Activated T-helper 2 cell treated with anti-CD3 and anti-CD28 coated beads, Interferon-gamma antibody, Interleukin-2, Interleukin-4, amounts not matched to agents 10 μg/mL and 5 μg/mL and 100 μg/mL, durations not matched to agents 14 hours and 24 hours and 36 hours (primary cell): ENCODE measurements at places on chromosomes 13 and 19. TPM values are rescaled to one million over a fixed set of nuclear protein-coding genes. Genes with fewer than 3 reads are reported as not detected.

DNA sequence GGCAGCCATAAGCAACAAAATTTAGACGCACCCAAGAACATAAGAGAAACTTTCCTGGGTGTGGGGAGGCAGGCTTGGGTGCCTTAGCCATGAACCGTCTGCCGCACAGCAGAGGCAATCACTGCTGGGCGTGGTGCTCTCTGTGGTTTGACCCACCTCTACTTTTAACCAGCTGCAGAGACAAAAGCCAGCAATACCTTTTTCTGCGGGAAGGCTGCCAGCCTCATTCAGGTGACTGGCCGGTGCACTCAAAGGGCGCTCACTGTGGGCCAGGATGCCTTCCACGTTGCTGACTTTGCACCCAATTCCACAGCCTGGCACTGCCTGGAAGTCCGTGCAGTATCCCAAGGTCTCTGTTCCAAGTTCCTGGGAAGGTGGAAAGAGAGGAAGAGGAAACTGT is 69.1 kb downstream of the ATP7B start:
- DNase-seq: peak; percentile 26

GRCh38 chr19:47494211-47494547 is 10.2 kb upstream of the KPTN start:
- DNase-seq: no peak

Gene SYNGR4
- total RNA-seq: not detected in 2 replicates

Gene MAP1S
- 66.7 and 80.3 TPM in 2 replicates for total RNA-seq

DNA sequence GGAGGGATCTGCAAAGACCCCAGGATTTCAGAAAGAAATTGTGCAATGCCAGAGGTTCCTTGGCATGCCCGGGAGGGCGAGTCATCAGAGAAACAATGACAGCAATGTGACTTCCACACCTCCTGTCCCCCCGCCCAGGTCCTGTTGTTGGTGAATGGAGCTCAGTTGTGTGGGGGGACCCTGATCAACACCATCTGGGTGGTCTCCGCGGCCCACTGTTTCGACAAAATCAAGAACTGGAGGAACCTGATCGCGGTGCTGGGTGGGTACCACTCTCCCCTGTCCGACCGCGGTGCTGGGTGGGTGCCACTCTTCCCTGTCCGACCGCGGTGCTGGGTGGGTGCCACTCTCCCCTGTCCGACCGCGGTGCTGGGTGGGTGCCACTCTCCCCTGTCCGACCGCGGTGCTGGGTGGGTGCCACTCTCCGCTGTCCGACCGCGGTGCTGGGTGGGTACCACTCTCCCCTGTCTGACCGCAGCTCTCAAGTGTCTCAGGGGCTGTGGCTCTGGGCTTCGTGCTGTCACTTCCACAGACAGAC is 5.2 kb upstream of the F10 start:
- DNase-seq: no peak

GRCh38 chr13:34107806-34108205 is 289.9 kb downstream of the RFC3 start:
- DNase-seq: no peak

Gene SAMD4B
- total RNA-seq: 64.0 TPM in 2 replicates

- DNase-seq: no peak
Observed at GRCh38 chr19:19321141-19321577, 530 bp downstream of the MAU2 start.

- DNase-seq: no peak
Observed at GRCh38 chr13:20738616-20739015, 35.1 kb downstream of the IL17D start.

DNA sequence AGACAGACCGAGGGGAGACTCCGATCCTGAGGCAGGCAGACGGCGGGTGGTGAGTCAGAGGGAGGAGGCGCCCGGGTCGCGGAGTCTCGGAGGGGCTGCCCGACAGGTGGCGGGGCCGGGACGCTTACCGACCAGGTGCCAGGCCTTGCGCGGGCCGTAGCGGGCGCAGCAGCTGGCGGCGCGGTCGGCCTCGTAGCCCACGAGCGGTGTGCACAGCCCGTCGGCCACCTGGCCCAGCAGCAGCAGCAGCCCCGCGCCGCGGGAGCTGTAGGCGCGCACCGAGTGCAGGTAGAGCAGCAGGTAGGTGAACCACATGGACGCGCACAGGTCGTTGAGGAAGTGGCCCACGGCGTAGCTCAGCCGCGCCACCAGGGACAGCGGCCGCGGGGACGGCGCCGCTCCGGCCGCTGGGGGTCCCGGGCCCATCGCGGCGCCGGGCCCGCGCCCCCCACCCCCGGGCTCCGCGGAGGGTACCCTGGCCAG is 367 bp downstream of the MFSD12 start:
- DNase-seq: peak; percentile 34

DNA sequence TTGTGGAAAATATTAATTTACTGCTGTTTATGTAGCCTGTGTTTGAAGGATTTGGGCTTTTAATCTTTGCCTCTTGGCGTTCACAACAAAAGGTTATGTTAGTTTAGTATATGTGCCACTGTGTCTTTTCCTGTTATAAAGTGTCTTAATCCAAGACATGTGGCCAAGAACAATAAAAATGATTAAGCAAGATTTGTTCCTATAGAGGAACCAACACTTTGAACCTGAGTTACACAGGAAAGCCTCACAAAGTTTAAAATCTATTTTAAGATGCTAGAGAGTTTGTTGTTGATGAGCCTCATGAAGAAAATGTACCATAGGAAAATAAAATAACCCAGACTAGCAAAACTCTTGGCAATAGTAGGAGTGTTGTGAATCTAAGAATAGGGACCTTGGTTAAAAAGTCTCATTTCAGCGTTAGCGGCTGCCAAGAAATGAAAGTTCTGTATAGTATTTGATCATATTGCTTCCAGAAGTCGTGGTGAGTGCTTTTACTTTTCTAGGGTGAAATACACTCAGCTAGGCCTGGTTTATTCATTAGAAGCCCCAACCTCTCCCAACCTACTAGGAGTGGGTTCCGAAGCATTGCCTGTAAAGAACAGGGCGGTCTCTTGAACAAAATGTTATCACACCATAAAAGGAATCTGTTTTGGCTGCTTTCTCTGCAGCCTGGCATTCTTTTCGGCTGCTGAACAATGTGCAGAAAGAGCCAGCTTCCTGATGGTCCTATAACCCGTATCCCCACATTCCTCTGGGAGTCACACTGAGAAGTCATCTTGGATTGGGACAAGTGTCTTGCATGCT is 102.6 kb downstream of the LRCH1 start:
- no peak for DNase-seq

DNA sequence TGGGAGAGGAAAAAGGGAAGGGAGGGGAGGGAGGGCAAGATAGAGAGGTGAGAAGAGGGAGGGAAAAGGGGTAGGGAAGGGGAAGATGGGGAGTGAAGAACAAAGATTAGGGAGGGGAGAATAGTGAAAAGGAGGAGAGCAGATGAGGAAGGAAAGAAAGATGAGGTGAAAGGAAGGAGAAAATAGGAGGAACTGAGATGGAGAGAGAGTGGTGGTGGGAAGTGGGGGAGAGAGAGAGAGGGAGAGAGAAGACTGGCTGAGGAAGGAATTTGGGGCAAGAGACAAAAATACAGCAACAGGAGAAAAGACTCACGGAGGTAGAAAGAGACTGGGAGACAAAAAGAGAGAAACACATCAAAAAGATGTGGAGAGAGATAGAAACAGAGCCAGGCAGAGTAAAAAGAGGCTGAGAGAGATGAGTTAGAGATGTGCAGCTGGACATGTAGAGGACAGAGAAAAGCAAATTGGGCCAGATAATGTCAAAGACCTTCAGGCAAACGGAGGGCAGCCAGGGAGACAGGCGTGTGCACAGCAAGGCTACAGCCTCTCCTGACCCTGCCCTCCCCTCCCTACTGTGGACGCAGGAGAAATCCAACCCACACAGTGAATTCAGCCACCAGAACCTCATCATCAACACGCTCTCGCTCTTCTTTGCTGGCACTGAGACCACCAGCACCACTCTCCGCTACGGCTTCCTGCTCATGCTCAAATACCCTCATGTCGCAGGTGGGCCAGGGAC is 49.4 kb upstream of the CYP2B6 start:
- DNase-seq: no peak

DNA sequence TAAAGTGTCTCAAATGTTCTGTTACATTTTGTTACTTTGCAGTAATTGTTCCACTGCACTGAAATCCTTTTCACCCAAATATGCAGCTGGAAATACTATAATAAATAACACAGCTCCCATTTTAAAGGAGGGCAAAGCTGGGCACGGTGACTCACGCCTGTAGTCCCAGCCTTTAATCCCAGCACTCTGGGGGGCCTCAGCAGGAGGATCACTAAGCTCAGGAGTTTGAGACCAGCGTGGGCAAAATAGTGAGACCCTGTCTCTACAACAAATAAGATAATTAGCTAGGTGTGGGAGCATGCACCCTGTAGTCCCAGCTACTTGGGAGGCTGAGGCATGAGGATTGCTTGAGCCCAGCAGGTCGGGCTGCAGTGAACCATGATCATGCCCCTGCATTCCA is 7.5 kb upstream of the UBAC2 start:
- DNase-seq: no peak

DNA sequence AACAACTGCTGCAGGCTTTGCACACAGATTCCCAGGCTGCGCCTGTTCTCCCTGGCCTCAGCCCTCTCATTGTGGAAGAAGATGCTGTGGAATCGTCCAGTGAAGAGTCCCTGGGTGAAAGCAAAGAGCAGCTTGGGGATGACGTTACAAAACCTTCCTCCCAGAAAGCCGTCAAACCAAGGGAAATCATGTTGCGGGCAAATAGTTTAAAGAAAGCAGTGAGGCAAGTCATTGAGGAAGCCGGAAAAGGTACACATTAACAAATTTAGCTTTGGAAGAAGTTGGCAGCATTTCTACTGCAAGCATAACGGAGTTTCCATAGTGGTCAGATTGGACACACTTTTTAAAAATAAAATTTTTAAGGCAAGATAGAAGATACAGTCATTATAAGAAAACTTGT is 82.9 kb upstream of the AKAP11 start:
- no peak for DNase-seq

Gene ONECUT3
- not detected in 2 replicates for total RNA-seq

Gene KANK3
- total RNA-seq: 0.89 and 1.7 TPM in 2 replicates

DNA sequence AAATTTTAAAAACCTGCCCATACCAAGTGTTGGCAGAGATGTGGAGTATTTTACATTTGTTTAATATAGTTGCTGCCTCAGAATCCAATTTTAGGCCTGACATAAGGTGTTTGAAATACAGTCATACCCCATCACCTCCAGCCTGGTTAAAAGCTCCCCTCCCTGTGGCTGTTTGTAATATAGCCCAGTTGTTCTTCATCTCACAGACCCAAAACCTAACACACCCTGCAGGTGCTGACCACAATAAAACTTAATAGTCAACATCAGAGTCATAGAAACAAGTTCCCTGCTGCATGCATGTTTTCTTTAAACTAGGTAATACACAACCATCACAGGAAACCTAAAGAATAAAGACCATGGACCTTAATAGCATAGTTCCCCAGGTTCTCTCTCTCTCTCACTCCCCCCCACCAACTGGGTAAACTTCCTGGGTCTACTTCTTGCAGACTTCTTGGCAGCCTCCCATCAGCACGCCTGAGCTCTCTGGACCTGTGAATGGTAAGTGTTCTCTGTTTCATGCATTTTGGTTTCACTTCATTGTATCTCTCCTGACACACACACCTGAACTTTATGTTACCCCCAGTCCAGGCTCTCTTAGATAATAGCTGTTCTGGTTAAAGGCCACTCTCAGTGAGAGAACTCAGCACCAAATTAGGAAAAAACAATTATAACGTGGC is 1369.9 kb downstream of the EFNB2 start:
- no peak for DNase-seq

DNA sequence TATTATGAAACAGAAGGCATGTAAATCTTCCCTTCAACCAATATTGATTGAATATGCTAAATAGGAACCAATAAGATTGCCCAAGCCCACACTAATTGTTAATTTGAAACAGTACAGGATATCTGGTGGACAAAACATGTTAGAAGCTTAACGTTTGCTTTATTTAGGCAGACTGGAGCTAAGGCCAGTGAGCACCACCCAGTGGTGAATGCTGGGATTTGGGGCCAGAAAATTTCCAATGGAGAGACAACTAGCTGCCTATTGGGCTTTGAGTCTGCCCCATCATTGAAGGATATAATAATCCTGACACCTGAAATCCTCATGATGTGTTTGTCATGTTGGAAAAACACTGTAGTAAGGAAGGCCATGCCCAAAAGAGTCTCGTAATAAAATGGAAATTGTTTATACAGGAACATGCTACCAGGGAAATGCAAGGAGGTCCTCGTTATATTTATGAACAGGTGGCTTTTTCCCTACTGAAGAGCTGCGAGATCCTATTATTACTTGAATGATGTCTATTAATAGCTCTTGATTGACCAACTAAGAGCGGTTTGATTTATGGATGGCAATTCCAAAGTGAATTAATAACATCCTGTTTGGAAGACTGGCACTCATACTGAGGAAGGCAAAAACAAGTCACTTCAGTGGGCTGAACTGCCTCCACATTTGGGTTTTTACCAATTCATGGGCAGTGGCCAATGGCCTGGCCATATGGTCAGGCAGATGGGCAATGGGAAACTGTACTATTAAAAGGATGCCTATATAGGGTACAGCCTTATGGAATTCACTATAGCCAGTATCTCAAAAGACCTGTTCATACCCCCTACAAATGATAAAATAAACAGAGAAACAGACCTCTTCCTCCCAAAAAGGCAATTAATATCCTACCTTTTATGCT is 8.7 kb downstream of the SIGLECL1 start:
- peak; percentile 61 for DNase-seq

- DNase-seq: no peak
Observed at GRCh38 chr13:100097821-100098220, 8.9 kb downstream of the PCCA start.

Gene IGFL3
- not detected in 2 replicates for total RNA-seq

DNA sequence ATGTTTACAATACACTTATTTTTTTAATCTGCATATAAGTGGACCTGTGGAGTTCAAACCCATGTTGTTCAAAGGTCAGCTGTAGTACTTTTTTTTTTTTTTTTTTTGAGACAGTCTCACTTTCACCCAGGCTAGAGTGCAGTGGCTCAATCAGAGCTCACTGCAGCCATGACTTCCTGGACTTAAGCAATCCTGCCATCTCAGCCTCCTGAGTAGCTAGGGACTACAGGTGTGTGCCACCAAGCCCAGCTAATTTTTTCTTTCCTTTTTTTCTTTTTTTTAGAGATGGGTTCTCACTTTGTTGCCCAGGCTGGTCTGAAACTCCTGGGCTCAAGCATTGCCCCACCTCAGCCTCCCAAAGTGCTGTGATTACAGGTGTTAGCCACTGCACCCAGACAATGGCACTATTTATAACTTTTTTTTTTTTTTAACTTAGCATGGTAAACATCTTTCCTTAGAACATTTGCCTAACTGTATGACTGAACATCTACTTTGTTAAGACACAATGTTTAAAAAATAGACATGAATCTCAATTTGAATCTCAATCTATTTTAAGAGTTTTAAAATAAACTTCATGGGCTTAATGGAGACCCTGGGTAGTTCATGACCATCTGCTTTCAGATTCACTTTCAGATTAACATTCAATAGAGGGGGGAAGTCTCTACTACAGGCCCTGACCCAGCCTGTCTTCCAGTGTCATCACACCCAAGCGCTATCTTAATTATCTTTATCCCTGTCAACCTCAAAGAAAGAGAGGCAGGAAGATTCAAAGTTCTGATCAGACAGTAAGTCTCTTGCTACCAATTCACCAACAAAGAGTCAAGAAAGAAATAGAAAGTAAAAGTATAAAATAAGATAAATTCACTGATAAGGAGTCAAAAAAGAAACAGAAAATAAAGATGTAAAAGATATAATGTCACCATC is 97.7 kb upstream of the DOCK9 start:
- DNase-seq: peak; percentile 50

Gene WDR87
- total RNA-seq: not detected in 2 replicates
